NCI-H1105 treated with DMSO at 0.1 percent for 48 hours (cell line): ENCODE measurements at places on chromosomes 5 and 9.
A peak's percentile ranks its signal among the peaks of the same experiment; 100 is the strongest.

DNA sequence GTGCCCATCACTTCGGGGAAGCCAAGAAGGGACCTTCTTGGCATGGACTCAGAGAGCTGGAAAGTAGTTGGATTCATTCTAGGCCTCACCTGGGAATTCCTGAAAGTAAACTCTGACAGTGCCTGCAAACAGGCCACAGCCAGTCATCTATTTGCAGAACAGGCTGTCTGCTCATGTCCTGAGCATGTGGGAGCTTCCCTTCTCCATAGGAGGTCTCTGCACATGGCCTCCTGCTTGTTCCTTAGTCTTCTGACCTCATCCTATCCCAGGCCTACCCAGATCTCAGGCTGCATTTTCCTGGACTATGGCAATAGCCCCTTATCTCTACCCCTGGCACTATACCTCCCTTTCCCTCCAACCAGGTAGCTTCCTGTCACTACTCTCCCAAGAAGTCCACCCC is 67.2 kb upstream of the FSTL4 start:
- no peak for DNase-seq

- DNase-seq = peak; percentile 80
Measured at GRCh38 chr9:107190061-107190935, 92.8 kb upstream of the RAD23B start.

GRCh38 chr9:120388003-120388855 is 191.7 kb downstream of the CDK5RAP2 start:
- DNase-seq = peak; percentile 49

DNA sequence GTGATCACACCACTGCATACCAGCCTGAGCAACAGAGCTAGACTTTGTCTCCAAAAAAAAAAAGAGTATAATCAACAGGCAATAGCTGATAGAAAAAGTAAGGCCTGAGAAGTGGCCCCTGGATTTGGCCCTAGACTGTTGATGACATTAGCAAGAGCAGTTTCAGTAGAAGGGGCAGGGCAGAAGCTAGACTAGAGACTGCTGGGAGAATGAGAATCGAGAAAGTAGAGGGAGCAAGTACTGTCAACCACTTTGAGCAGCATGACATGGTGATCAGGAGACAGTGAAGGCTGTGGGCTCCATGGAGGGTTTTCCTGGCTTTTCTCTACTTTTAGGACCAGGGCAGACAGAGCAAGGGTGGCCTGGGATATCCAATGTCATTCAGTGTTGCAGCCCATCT is 34.9 kb upstream of the B4GALT1 start:
- no peak for DNase-seq

- DNase-seq = no peak
Measured at GRCh38 chr9:90552317-90552716, 90.3 kb downstream of the DIRAS2 start.

DNA sequence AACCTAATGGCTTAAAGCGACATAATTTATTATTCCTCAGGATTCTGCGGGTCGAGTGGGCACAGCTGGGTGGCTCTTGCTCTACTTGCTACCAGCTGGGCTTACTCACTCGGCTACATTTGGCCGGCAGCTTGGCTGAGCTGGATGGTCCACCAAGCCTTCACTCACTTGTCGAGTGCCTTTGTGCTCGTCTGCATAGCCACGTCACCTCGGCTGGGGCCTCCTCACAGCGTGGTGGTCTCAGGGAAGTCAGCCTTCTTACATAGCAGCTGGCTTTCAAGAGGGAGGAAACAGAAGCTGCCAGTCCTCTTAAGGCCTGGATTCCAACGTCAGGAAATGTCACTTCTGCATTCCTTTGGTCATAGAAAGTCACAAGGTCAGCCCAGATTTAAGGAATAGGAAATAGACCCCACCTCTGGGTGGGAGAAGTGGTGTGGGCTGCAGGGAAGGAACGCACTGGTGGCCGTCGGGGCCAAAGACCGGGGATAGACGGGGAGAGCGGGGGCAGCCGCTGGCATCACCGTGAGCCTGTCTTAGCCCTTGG is 75.1 kb upstream of the RUFY1 start:
- no peak for DNase-seq

DNA sequence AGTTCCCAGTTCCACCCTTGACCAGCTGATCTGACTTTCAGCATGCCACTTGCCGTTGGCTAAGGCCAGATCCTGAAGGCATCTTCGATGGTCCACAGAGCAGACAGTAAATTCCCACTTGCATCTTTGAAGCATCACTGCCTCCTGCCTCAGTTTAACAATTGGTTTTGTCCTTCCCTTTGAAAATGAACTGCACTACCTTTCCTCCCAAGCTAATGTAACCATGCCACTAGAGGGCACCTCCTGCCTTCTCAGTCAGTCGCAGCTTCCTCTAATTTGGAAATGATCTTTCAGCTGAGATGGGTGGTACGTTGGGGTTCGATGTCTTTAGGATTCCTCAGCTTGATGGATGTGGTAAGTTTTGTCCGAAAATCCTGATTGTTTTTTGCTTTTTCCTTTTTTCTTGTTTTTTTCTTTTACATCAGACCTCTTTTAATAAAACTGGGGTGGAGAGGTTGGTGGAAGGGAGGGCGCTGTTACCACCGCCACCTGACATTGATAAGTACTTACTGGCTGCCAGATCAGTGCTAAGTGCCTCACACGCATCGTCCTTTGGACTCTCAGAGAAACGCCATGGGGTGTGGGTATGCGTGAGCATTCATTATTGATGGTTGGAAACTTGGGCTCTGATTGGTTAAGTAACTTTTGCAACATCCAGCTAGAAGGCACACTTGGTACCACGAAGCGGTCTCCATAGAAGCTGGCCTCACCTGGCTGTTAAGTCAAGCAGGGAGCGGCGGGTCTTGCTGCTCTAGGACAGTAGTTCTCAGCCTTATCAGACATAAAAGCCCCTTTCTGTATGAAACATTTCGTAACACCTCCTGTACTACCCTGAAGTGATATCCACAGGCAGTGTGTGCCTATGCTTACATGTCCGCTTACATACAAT is 16.9 kb downstream of the PTTG1 start:
- DNase-seq = peak; percentile 56

- no peak for DNase-seq
Measured at GRCh38 chr9:131259432-131259898, 16.8 kb downstream of the FAM78A start.

GRCh38 chr5:143188692-143189091 is 214.8 kb downstream of the NR3C1 start:
- DNase-seq = no peak

DNA sequence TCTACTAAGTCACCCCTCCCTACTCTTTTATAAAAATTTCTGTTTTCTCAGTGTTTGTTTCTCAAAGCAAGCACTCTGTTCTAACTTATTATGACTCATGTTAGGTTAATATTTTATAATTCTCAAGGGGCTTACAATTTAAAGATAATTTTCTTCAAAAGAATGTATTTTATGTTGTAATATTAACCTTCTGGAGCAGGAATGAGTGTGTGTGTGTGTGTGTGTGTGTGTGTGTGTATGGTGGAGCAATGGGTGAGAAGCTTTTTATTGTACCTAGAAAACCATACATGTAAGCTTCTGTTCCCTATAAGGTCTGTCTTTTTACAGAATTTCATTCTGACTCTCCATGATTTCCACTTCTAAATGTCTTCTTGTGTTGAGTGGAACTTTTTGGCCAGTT is 63.0 kb downstream of the PBX3 start:
- no peak for DNase-seq

DNA sequence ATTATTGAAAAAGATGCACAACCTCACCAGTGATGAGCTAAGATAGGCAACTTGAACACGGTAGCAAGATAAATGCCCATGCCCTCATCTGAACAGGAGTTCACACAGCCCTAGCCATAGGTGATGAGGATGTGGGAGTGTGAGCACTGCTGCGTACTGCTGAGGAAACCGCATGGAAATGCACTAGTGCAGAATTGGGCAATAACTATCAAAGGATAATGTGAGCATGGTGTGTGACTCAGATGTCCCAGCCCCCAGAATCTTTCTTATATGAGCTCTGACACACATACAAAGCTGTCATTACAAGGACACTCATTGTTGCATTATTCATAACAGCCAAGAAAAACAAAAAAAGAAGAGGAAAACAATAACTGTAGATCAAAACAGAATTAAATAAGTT is 521.2 kb downstream of the IRX1 start:
- no peak for DNase-seq
